ENCODE measurements at places on chromosomes 6 and 20. TPM values are rescaled to one million over a fixed set of nuclear protein-coding genes. Genes with fewer than 3 reads are reported as not detected.

DNA sequence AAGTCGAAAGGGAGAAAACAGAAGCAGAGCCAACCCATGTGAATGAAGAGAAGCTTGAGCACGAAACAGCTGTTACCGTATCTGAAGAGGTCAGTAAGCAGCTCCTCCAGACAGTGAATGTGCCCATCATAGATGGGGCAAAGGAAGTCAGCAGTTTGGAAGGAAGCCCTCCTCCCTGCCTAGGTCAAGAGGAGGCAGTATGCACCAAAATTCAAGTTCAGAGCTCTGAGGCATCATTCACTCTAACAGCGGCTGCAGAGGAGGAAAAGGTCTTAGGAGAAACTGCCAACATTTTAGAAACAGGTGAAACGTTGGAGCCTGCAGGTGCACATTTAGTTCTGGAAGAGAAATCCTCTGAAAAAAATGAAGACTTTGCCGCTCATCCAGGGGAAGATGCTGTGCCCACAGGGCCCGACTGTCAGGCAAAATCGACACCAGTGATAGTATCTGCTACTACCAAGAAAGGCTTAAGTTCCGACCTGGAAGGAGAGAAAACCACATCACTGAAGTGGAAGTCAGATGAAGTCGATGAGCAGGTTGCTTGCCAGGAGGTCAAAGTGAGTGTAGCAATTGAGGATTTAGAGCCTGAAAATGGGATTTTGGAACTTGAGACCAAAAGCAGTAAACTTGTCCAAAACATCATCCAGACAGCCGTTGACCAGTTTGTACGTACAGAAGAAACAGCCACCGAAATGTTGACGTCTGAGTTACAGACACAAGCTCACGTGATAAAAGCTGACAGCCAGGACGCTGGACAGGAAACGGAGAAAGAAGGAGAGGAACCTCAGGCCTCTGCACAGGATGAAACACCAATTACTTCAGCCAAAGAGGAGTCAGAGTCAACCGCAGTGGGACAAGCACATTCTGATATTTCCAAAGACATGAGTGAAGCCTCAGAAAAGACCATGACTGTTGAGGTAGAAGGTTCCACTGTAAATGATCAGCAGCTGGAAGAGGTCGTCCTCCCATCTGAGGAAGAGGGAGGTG, 38.7 kb downstream of the ZBTB2 start:
- no peaks in the 10 kb centered on the region for H3K27me3 ChIP-seq
- no peak overlapping the region for H3K4me3 ChIP-seq
- H3K4me1 ChIP-seq, result peaks cover 7% of the 10 kb centered on the region
- peaks cover 31% of the 10 kb centered on the region for H3K36me3 ChIP-seq
- no peak overlapping the region for H3K27ac ChIP-seq

DNA sequence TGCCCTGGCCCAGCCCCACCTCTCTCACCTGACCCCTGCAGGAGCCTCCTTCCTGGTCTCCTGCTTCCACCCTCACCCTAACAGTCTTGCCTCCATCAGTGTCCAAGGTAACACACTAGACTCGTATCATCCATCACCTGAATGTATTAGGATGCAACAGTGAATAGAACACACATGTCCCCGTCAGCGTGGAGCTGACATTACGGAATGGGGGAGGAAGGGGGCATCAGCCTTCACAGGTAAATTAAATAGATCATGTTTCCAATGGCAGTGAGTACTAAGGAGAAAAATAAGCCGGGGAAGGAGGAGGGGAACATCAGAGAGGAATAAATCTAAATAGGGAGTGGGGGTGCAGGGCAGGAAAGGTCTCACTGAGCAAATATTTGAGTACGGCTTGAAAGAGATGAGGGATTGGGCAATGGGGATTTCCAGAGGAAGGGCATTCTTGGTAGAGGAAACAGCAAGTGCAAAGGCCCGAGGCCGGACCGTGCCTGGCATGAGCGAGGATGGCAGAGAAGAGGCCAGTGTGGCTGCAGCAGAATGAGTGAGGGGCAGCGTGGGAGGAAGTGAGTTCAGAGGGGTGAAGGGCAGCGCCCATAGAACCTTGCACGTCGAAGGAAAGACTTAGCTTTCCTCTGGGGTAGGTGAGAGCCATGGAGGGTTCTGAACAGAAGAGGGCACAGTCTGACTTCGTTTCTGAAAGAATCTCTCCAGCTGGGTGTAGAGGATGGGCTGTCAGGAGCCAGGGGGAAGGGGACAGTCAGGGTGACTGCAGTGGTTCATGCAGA, 110.1 kb upstream of the PTPN1 start:
- H3K36me3 ChIP-seq, result no peaks in the 10 kb centered on the region
- H3K4me1 ChIP-seq, result peaks cover 60% of the 10 kb centered on the region
- no peak overlapping the region for H3K4me3 ChIP-seq

- no peak overlapping the region for H3K27ac ChIP-seq
- no peaks in the 10 kb centered on the region for H3K36me3 ChIP-seq
- no peak for DNase-seq
- H3K27me3 ChIP-seq, result no peaks in the 10 kb centered on the region
- no peak overlapping the region for H3K4me3 ChIP-seq
These were observed 936.5 kb upstream of the ADGRB3 start for GRCh38 chr6:67698534-67698933.

DNA sequence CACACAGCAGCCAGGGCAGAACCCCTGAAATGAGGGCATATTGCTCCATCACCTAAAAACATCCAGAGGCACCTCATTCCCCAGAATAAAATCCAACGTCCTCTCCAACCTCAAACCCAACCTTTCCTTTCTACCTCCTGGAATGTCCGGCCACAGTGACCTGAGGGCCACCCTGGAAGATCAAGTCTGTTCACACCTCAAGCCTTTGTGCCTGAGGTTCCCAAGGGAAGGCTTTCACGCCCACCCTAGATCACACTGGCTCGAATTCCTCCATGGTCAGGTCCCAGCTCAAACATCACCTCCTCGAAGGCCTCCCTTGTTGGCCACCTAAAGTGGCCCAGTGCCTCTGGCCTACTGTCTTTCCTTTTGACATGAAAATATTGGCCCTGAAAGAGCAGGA, 88.9 kb downstream of the ZMYND8 start:
- H3K27me3 ChIP-seq, result no peaks in the 10 kb centered on the region
- peaks cover 4% of the 10 kb centered on the region for H3K36me3 ChIP-seq
- peaks cover 9% of the 10 kb centered on the region for H3K4me1 ChIP-seq
- DNase-seq, result no peak

GRCh38 chr6:136772685-136773472, 19.4 kb downstream of the MAP3K5 start:
- no peaks in the 10 kb centered on the region for H3K27me3 ChIP-seq
- H3K36me3 ChIP-seq, result no peaks in the 10 kb centered on the region
- no peak overlapping the region for H3K4me3 ChIP-seq
- DNase-seq, result no peak
- H3K4me1 ChIP-seq, result peaks cover 41% of the 10 kb centered on the region

DNA sequence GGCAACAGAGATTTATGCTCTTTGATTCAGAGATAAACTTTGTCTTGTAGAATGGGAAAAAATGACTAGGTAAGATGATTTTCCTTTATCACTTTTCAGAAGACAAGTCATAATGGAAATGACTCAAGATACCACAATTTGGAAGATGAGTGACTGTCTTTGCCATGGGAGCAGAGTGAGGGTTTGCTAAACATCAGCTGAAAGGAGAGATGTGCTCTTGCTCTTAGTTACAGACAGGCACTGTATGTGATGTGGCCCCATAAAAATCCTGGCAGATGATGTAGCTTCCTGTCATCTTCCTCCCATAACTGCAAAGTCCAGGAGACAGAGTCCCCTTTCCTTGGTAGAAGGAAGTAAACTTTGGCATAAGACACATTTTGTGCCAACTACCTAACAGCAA, 47.6 kb downstream of the BACH2 start:
- no peaks in the 10 kb centered on the region for H3K27me3 ChIP-seq
- no peak for DNase-seq
- peaks cover 5% of the 10 kb centered on the region for H3K4me1 ChIP-seq
- H3K4me3 ChIP-seq, result no peak overlapping the region
- H3K36me3 ChIP-seq, result no peaks in the 10 kb centered on the region
- H3K27ac ChIP-seq, result no peak overlapping the region

- peaks cover 6% of the 10 kb centered on the region for H3K4me1 ChIP-seq
- H3K27me3 ChIP-seq, result no peaks in the 10 kb centered on the region
- no peak overlapping the region for H3K4me3 ChIP-seq
- no peak overlapping the region for H3K27ac ChIP-seq
- no peak for DNase-seq
These were observed 57.8 kb downstream of the SLC22A23 start for GRCh38 chr6:3398755-3399696.

DNA sequence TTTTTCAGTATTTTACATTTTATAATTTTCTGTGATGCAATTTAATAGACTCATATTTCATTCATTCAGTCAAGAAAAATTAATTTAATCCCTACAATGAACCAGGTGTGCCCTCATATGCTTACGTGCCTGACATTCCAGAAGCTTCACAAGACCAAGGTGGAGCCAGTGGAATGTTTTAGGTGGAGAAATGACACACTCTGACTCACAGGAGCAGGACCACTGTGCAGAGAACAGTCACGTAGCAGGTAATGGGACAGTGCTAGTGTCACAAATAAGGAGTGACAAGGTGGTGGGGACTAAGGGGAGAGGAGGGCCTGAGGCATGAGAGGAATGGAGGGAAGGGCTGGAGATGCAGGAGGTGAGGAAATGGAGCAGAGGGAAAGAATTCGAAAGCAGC, 37.0 kb upstream of the HLA-G start:
- no peak for DNase-seq
- peaks cover 38% of the 10 kb centered on the region for H3K27me3 ChIP-seq
- H3K36me3 ChIP-seq, result no peaks in the 10 kb centered on the region
- no peak overlapping the region for H3K4me3 ChIP-seq

GRCh38 chr6:109284675-109285074, 97.6 kb downstream of the CD164 start:
- no peak for DNase-seq
- no peaks in the 10 kb centered on the region for H3K4me1 ChIP-seq
- H3K27ac ChIP-seq, result no peak overlapping the region

DNA sequence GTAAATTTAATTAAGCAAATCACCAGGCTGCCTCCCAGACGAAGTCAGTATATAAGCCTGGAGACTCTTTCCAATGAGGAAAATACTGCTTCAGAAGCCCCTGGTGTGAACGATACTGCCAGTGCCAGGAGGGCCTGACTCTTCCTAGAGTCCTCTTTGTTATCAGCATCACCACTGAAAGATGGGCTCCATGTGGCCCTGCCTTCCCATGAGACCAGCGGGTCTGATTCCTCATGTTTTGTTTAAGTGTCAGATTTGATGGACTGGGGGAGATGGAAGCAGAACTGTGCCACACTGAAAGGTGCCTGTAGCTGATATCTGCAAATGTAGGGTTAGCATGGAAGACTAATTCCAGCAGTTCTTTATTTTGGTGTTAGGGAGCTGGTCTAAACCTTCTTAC, 7.9 kb downstream of the NQO2 start:
- no peak overlapping the region for H3K4me3 ChIP-seq
- H3K27me3 ChIP-seq, result no peaks in the 10 kb centered on the region
- no peaks in the 10 kb centered on the region for H3K4me1 ChIP-seq
- H3K27ac ChIP-seq, result no peak overlapping the region

DNA sequence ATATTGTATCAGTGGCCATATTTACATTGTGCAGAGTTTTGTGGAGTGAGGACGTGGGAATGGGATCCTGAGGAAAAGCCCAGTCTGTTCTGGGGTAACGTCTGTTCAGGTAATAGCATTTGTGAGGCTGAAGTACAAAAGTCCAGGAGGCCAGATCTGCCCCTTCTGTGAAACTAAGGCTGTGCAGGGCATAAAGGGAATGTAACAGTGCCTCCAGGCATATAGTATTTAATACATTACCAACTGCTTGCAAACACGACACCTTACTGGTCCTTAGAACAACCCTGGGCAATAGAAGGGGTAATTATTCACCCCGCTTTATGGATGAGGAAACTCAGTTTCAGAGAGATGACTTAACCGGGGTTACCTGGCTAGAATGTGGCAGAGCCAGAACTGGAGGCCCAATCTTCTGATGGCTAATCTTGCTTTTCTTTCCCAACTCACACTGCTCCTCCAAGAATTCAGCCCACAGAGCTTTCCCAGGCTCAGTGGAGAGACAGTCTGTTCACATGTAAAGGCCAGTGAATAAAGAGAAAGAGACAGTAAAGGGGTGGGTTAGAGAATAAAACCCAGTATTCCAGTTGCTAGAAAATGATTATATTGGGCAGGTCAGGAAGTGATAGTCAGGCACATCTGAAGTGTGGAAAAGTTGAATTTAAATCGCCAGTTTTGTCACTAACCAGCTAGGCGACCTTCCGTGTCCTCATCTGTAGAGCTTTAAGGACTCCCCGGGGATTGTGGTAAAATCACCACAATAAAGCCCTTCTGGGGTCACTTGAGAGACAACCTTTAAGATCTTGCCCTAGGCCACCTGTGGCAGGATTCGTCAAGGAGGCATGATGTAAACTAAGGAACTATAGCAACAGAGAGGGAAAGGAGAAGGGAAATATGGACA, 280.7 kb upstream of the CITED2 start:
- H3K36me3 ChIP-seq, result no peaks in the 10 kb centered on the region
- no peak for DNase-seq
- no peaks in the 10 kb centered on the region for H3K4me1 ChIP-seq
- no peaks in the 10 kb centered on the region for H3K27me3 ChIP-seq
- no peak overlapping the region for H3K4me3 ChIP-seq

GRCh38 chr6:12173661-12174060, 116.5 kb upstream of the EDN1 start:
- no peak overlapping the region for H3K4me3 ChIP-seq
- H3K27me3 ChIP-seq, result no peaks in the 10 kb centered on the region

DNA sequence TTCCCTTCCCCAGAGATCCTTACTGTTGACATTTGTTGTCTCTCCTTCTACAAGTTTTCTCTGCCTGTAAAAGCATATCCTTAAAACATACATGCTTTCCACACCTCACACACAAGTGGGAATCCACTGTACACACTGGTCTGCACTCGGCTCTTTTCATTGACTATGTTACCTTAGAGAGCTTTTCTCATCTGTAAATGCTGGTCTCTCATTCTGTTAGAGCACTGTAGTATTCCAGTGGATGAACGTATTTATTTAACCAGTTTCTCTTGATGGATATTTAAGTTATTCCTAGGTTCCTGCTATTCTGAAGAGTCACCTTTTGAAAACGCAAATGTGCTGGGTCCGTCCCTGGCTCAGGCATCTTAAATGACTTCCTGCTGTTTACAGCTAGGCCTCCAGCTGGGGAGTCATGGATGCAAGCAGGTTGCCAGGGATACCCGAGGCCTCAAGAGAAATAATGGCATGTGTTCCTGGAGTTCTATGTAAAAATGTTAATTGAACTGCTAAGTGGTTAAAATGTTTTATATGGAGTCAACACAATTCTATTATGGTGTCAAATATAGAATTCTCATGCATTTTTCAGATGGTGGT, 61.1 kb upstream of the TGM3 start:
- DNase-seq, result no peak
- H3K27me3 ChIP-seq, result no peaks in the 10 kb centered on the region
- H3K36me3 ChIP-seq, result no peaks in the 10 kb centered on the region
- H3K4me1 ChIP-seq, result no peaks in the 10 kb centered on the region
- H3K4me3 ChIP-seq, result no peak overlapping the region

DNA sequence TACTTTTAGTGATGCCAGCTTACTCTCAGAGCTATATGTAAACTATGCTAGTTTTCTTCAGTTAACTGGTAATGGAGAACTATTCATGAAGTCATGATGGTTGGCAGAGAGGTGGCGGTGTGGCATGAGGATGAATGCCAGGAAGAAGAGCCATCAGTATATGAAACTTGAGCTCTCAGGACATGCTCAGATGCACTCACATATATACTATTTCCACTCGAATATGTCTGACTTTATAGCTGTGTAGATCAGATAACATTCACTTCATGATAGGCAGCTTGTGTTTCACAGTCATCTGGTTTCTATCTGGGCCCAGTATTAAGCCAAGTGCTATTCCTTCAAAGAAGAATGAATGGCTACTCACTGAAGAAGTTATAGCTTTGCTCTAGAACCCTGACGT, 46.2 kb upstream of the CEP85L start:
- H3K27ac ChIP-seq, result no peak overlapping the region
- no peaks in the 10 kb centered on the region for H3K27me3 ChIP-seq
- H3K4me3 ChIP-seq, result no peak overlapping the region

ATP6V1G2 gene
- 2.5 TPM for polyA plus RNA-seq

CRISP2 gene
- not detected for polyA plus RNA-seq
